ENCODE measurements at places on chromosomes 1 and 21.

GRCh38 chr1:202154766-202155477 is 5.5 kb downstream of the PTPN7 start:
- DNase-seq: peak; percentile 36

DNA sequence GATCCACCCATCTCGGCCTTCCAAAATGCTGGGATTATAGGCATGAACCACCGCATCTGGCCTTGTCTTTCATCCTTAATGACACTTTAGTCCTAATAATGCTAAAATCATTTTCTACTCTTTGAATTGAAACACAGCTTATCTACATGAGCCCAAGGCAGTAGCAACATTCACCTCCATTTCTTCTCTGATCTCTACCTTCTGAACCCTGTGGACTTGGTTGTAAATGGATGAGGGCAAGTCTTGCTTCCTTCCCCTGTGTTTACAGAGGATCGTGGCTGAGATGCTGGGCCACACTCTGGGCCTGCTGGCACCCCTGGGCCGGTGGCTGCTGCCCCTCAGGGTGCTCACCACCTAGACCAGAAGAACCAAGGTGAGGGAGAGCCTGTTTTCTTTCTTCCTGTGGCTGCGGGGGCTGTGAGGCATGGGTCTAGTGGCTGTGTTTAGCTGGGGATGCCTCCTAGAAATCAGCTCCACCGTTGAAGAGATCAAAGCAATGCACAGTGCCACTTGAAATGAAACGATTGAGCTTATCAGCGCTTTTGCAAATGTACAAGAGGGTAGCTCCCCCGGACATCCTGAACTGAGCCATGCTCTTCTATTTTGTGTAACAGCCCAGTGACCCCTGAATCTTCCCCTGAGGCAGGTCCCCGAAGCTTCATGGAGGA is 32.2 kb upstream of the LGALS8 start:
- DNase-seq: no peak

DNA sequence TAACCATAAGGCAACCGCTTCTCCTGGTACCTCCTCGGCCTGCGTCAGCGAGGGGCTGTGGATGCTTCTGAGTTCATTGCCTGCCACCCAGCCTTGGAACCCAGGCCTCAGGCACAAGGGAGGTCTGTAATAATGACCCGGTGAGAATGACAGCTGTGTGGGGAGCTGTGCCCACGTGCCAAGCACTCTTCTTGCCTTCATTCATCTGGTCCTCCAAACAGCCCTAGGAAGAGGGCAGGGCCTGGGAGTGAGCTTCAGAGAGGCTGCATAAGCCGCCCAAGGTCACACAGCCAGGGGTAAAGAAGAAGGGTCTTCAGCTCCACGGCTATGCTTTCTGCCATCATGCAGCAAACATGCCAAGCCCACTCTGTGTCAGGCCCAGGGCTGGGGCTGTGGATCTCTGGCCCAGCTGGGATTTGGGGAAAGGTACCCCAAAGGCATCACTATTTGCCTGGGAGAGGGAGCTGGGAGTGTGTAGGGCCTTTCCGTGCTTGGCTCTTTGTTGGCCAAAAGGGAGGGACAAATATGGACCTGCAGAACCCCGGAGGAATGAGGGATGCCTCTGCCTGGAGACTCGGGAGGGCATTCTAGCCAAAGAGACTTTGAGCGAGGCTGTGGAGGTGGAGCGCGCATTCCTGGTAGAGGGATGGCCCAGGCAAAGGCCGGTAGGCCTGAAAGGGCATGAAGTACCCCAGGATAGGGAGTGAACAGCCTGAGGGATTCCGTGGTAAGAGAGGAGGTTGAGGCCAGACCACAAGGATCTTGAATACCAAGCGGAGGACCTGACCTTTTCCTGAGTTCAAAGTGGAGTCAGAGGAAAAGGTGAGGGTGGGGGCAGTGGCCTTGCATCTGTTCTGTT is 10.1 kb upstream of the EDN2 start:
- no peak for DNase-seq

- no peak for DNase-seq
These were observed 17.3 kb upstream of the ACADM start for GRCh38 chr1:75707191-75707590.
